Islet precursor cell (in vitro differentiated cells): ENCODE measurements at places on chromosomes 5 and 9.

- no peak for DNase-seq
Measured at GRCh38 chr5:111927191-111927590, 170.2 kb upstream of the NREP start.

- DNase-seq, result no peak
Measured at GRCh38 chr5:81164476-81164875, 68.6 kb upstream of the CKMT2 start.

- DNase-seq, result no peak
Measured at GRCh38 chr5:72015103-72015548, 92.1 kb upstream of the MAP1B start.

DNA sequence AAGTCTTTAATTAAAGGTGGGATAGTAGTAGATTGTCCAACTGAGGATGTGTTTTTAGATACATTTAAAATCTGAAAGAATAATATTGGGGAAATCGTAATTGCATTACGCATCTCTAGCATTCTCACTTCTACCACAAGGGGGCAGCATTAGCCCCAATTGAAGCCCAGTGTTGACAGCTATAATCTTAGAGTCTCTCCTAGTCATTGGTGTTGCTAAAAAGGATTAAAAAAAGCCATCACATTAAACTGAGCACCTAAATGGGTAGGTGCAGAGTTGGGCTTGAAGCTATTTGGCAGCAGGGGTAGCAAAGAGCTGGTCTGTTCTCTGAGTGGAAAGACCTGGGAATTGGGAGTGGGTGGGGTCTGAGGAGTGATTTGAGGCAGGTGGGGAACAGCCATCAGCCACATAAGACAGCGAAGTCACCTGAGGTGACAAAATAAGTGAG, 177.2 kb downstream of the OSTF1 start:
- DNase-seq, result no peak

- DNase-seq, result no peak
Measured at GRCh38 chr5:89081360-89081759, 198.4 kb upstream of the MEF2C start.

GRCh38 chr5:159422361-159422760, 92.1 kb upstream of the IL12B start:
- no peak for DNase-seq

- DNase-seq, result no peak
Measured at GRCh38 chr5:110853267-110853666, 114.5 kb downstream of the SLC25A46 start.

DNA sequence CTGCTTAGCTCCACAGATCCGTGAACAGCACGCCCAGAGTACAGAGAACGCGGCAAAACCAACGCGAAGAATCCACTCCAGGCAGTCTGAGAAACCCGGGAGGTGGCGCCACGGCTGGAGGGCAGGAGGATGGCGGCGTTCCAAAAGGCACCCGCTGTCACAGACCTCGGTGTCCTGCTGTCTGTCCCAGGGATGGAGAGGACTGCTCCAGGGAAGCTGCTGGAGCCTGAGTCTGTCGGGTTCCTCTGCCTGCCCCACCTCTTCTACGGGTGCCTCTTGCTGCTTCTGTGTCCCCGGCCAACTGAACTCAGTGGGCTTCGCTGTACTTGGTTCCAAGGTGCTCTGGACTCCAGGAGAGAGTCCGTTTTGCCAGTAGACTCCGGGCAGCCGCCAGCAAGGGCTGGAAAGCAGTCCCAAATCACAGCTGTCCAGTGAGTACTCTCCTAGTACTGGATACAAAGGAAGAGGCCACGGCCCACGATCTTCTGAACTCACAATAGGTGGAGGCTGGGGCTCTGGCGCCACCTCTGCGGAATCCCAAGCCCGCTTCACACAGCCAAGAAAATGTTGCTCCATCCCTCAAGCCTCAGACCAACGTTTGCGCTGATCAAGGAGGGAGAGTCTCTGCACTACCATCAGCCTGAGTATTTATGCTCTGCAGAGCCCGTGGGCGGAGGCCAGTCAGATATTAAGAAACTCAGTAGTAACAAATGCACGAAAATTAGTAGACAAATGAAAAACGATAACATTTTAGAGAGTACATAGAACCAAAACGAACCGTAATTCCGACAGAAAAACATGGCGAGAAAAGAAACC, 440 bp downstream of the ANXA2R start:
- peak; percentile 85 for DNase-seq

DNA sequence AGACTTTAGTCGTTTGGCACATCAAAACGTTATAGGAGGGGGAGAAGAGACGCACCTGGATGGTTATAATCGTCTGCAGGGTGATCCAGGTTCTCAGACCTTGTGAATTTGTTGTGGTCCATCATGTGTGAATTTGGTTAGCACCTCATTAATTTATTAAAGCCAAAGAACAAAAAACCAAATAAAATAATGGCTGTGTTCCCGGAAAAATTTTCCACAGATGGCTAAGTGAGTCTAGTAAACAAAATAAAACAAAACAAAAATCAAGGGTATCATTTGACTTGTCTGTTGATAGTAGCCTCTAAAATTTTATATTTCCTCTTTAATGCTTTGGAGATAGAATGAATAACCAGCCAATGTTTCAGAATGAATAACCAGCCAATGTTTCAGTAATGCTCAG, 119.7 kb downstream of the ACTBL2 start:
- no peak for DNase-seq
